ENCODE measurements at places on chromosomes 5 and 9.

GRCh38 chr9:4814913-4815312, 22.2 kb downstream of the RCL1 start:
- no peak for DNase-seq

GRCh38 chr9:113345671-113346070, 3.7 kb upstream of the BSPRY start:
- no peak for DNase-seq

DNA sequence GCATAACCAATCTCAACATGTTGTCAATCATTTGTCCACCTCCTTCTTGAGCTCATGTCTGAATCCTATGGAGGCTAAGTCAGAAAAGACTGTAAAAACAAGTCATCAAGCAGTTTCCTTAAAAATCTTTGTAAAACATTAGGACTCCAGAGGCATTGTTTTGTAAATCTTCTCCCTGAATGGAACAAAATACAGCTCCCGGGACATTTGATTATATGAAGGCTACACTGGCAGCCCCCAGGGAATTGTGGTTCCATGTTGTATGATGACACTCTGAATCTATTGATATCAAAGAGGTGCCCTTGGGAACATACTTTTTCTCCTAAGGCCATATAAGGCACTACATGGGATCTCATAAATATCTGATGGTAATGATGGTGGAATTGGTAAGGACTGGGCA, 83.2 kb upstream of the NUDT12 start:
- DNase-seq: no peak

DNA sequence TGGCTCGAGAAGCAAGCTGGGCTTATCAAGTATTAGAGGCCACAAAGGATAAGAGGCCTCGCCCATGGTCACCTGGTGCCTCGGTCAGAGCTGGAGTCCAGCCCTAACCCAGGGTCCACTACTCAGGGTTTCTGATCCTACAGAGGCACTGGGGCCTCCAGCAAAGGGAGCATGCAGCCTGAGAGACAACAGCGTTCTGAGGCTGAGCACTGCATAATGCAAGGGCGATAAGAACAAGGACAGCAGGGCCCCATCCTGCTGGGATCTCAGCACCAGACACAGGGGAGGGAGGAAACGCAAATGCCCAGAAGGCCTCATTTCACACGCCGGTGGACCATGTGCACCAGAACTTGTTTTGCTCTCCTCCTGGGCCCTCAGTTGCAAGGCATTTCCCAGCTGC, 63.0 kb downstream of the C5orf15 start:
- no peak for DNase-seq

DNA sequence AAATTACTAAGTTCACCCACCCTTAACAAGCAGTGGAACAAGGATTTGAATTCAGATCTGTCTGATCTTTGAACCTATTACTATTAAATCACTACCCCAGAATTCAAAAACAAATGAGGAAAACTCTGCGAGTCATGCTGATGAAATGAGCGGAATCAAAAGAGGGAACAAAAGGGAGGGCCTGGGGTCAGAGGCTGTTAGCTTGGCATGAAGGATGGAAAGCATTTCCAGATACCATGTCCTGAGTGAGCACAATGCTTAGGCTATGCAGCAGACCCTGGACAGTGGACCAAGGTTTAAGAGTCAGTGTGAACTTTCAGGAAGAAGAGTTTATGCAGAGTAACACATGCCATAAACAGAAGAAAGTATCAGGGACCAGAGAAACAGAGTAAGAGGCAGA, 30.5 kb downstream of the GRIA1 start:
- no peak for DNase-seq

GRCh38 chr9:113502427-113503034, 39.0 kb downstream of the RGS3 start:
- no peak for DNase-seq

DNA sequence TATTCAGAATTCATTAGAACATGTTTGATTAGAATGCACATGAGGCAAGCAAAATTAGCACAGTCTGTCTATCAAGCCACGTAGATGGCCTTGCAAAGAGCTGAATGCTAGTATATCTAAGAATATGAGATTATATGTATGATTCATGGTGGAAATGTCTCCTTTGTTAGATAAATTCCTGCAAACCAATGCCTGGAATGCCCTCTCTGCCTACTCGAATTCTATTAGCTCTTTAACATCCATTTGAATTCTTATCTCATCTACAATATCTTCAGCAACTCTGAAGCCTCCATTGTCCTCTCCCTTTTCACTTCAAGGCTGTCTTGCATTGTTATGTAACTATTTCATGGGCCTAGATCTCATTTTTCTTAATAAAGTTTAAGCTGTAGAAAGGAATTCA, 205.5 kb downstream of the TMC1 start:
- no peak for DNase-seq

DNA sequence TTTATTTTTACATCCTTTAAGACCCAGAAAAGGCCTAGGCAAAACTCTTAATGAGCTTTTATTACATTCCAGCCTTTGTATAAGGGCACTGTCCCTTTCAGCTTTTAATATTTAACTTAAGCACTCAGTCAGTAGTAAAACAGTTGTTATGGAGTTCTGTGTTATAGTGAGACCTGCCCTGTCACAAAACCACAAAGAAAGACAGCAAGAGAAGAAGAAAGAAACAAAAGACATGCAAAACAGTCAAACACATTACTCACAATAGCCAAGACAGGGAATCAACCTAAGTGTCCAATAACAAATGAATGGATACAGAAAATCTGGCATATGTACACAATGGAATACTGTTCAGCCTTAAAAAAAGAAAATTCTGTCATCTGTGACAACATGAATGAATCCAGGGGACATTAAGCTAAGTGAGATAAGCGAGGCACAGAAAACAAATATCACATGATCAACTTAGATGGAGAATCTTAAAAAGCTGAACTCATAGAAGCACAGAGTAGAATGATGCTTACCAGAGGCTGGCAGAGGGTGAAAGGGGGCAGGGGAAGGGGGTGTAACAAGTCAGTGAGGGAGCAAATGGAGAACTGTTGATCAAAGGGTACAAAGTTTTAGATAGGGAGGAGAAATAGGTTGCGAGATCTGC, 63.8 kb upstream of the CCNG1 start:
- no peak for DNase-seq

- no peak for DNase-seq
Measured at GRCh38 chr9:4713849-4714248, 27.2 kb downstream of the AK3 start.

DNA sequence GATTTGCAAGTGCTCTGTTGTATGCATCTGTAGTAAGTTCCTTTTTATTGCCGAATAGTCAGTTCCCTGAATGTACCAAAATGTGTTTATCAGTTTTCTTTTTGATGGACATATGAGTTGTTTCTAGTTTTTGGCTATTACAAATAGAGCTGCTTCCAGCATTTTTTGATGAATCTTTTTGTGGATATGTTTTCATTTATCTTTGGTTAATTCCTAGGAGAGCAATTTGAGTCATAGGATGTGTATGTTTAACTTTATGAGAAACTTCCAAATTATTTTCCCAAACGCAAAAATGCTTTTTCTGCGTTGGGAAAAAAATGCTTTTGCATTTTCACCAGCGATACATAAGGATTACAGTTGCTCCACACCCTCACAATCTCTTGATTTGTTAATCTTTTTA, 287.7 kb downstream of the FER start:
- DNase-seq: no peak

GRCh38 chr5:135493406-135494180, 41.4 kb upstream of the TIFAB start:
- DNase-seq: peak; percentile 69

GRCh38 chr5:54673523-54674225, 156.1 kb downstream of the SNX18 start:
- DNase-seq: peak; percentile 78

DNA sequence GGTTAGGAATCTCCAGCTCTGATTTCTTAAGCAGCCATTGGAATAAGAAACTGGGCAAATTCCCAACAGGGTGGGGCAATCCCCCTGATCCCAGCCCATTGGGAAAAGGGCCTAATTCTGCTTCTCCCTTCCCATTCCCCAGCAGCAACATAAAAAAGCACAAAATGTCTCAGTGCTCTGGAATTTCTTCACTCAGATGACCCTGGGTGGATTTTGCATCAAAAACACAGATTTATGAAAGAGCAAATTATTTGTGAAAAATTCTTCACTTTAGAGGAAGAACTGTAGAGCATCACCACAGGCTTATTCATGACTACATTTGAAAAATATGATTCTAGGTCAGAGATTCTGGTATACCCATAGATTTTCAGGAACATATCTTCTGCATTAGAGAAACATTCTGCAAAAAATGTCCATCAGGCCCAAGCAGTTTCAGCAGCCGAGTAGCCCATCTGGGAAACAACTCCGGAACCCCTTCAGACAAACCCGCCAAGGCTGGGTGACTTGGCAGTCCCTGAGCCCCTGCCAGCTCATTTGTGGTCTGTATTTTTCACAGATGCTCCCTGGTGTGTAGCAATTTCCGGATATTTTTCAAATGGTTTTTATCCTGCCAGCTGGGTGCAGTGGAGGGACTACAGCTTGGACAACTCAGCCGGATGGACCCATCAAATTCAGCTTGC, 102.1 kb upstream of the RANBP3L start:
- DNase-seq: no peak

- no peak for DNase-seq
Measured at GRCh38 chr5:124274949-124275348, 471.5 kb downstream of the ZNF608 start.

DNA sequence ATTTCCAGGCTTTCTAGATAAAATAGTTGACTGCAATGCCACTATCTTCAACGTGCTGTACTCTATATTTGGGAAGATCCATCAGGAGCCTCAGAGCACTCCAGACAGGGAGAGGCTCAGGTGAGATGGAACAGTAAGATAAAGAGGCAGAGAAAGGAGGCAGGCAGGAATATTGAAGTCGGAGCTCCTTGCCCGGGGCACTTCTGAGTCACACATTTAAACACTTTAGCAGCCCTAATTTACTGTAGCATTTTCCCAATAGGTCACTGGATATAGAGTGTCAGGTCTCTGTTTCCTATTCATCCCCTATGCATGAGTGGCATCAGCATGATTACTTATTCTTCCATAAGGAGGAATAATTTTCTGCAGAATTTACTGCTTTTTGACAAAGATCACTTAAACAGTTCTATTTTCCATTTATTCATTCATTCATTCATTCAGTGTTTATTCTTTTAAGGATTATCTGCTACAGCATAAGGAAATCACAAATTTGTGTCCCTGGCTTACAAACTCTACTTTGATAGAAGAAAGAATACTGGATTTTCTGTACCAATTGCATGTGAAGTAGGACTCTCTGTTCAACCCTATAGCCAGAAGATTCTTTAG, 170.7 kb downstream of the MAPKAP1 start:
- no peak for DNase-seq

- no peak for DNase-seq
Measured at GRCh38 chr9:70987986-70988385, 133.4 kb downstream of the TRPM3 start.

- no peak for DNase-seq
Measured at GRCh38 chr5:108867656-108868055, 120.0 kb downstream of the FER start.

GRCh38 chr5:60929024-60929423, 15.8 kb downstream of the ERCC8 start:
- DNase-seq: no peak

GRCh38 chr5:160442824-160443431, 21.3 kb downstream of the PTTG1 start:
- DNase-seq: no peak

DNA sequence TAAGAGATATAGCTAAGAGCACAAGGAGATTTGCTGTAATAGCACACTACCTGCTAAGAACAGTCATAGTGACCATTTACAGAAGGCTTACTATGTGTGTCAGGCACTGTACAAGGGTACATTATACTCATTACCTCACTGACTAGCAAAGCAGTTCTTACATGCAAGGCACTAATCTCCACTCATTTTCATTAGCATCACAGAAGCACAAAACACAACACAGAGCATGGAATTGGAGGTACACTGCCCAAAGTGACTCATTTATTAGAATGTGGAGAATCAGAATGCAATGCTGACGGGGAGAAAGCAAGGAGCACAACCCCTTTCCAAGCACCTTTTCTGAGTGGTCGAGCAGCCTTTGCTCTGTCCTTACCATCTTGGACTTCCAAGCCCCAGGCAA, 169.7 kb downstream of the ENTREP1 start:
- no peak for DNase-seq

DNA sequence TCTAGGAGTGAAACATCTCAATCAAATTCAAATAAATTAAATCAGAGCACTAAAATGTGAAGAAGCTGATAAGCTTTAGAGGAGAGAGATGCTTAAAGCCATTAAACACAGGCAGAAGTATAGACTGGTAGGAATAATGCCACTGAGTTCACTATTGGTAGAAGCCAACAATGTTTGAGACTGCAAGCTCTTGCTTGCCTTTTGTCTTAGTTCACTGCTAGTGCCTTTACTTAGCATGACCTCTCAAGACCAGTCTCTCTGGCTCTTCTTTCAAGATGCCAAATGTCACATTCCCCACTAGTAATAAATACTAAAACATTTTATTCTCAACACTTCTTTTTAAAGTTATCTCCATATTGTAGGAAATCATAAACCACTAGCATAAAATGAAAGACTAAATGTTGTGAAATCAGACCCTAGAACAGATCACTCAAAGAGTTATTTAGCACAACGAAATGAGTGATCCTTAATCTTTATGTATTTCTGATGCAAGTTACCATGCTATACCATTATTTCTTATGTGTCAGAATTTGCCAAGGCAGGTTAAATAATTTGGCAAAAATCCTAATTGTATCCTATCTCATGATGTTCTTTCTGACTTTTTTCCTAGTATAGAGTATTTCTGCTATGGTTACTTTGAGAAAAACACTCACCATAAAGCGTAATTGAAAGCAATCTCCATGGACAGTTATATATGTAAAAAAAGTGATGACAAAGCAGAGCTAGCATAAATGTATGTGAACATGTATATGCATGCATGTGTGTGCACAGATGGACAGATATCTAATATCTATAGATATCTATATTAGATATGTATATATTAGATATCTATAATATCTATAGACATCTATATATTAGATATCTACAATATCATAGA, 57.5 kb downstream of the PJA2 start:
- no peak for DNase-seq

GRCh38 chr5:91283899-91284298, 99.2 kb downstream of the ARRDC3 start:
- no peak for DNase-seq

DNA sequence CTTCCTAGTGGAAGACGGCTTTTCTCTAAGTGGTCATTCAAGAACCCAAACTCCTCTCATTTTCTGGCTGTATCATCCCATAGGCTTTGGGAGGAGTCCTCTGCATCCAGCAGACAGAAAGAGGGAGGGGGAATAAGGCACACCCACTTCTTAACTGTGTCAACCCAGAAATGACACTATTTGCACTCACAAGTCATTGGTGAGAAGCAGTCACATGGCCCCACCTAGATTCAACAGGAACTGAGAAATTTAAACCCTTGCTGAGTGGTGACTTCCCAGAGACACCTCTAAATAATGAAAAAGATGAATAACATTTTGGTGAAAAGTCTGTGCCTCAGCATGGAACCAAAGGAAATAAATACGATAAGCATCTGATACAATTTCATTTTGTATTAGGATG, 120.0 kb downstream of the MCTP1 start:
- DNase-seq: no peak

- DNase-seq: no peak
Measured at GRCh38 chr9:112532427-112532826, 45.8 kb downstream of the KIAA1958 start.

GRCh38 chr9:126663661-126664072, 49.9 kb downstream of the LMX1B start:
- no peak for DNase-seq

Data from ascending aorta (tissue), 2 donors.